NT2/D1 (cell line): ENCODE measurements at places on chromosomes 3 and 15.

- no peak for DNase-seq
Observed at GRCh38 chr3:110420158-110420641, 651.4 kb upstream of the NECTIN3 start.

GRCh38 chr3:101172516-101172915, 147.9 kb downstream of the IMPG2 start:
- DNase-seq = no peak

DNA sequence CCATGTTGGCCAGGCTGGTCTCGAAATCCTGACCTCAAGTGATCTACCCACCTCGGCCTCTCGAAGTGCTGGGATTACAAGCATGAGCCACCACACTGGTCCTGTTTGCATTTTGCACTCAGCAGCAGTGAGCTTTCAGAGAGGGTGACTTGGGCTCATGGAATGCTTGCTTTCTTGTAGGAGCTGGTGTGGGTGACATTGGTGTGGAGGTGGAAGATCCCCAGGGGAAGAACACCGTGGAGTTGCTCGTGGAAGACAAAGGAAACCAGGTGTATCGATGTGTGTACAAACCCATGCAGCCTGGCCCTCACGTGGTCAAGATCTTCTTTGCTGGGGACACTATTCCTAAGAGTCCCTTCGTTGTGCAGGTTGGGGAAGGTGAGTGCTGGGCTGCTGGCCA, 90.3 kb downstream of the FLNB start:
- DNase-seq = no peak

- DNase-seq = no peak
Observed at GRCh38 chr15:43876872-43877271, 50.1 kb downstream of the WDR76 start.

DNA sequence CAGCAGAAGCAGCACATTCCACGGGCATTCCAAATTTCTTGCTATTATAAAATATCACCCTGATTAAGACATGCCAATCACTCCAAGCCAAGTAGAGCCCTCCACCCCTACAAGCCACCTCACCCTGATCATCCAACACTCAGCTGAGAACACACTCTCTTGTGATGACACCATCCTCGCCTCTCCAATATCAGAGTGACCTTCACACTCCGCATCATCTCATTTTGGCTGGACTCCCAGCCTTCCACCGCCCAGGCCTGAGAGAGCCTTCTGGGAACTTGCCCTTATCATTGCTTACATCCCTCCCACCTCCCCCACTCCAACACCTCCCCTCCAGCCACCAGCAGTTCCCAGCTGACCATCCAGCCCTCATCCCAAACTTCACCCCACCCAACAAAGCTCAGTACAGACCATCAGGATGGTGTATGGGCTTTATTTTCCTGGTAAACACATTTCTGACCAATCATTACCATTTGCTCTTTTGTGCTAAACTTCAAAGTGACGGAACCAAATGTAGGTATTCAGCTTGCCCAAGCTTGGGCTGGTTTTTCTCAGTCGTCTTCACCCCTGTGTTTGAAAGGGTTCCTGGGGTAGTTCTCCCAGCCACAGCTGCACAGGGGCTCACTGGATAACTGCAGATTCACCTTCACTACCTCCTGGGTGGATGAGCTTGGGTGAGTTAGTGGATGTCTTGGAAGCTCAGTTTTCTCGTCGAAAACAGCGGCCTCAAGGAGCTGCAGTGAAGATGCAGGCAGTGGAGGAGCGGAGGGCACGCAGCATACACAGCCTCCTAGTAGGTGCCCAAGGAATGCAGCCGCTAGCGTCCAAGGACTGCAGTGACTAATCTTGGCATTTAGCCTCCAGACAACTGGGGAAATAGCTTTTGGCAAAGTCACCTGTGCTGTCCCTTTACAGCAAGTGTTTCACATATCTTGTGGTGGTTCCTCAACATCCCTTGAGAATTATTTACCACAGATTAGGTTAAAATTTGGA, 115.1 kb downstream of the LIPC start:
- no peak for DNase-seq

- DNase-seq = no peak
Observed at GRCh38 chr3:191922570-191922969, 461.6 kb downstream of the PYDC2 start.

GRCh38 chr15:42282344-42282743, 9.1 kb upstream of the TMEM87A start:
- DNase-seq = no peak

DNA sequence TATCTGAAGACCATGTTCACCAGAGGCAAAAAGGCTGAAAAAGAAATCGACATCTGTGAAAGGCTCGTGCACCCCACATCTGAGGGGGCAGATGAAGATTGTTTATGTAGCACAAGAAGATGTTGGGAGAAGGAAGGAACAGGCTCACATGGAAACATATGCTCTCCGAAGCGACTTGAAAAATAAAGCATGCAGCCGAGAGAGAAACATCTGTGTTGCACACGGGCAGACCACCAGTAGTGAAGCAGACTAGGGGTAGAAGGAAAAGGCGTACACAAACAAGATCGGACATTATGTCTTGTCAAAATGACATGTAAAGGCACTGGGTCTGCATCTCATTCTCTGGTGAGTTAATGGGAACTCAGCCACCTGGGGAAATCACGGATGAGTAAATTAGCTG, 356.5 kb downstream of the ZIC4 start:
- DNase-seq = no peak

GRCh38 chr3:67534594-67534993, 119.8 kb downstream of the SUCLG2 start:
- DNase-seq = no peak

DNA sequence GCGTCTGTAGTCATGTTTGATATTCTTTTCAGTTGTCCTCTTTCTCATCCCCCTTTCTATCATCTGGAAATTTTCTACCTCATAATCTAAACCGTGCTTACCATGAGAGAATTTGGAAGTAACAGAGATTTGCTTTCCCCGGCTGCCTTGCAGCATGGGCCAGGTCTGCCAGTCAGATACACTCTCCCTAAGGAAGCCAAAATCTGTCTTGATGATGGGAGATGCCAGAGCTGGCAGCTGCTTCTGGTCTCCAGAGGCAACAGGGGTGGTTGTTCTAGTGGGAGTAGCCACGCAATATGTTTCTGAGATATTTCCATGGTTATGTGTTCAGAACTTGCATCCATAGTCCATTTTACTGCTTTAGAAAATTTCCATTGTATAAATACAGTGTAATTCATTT, 218.9 kb upstream of the RORA start:
- no peak for DNase-seq

DNA sequence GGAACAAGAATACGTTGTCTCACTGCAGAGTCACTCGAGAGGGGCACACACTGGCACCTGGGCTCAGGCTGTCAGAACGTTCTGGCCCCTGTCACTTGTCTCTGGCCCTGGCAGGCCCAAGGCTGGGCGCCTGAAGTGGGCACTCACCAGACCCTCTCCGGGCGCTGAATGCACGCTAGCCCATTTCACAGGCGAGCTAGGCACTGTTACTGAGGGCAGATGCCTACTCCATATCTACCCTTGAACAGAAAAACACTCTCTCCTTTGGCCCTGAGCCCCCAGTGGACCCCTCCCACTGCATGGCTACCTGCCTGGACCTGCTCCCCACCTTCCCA, 42.3 kb upstream of the IQSEC1 start:
- no peak for DNase-seq

DNA sequence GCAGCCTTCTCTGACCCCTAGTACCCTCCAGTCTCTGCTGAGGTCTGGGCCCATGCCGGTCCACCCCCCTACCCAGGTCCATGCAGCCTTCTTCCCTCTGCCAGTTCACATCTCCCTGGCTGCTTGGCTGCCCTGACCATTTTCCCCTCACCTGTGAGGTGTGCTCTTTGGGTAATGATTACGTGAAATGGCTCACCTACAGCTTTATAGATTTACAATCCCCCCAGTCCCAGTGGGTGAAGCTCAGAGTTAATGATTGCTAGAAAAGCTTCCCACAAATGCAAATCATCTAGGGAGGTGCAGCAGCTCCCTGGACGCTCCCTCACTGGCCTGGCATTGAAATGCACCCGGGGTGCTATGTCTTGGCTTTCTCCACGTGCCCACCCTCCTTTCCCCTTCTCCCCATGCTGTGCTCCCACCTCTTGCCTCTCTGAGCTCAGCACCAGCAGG, 18.7 kb downstream of the PAQR5 start:
- DNase-seq = no peak

GRCh38 chr3:46124216-46125177, 83.6 kb downstream of the CCR1 start:
- DNase-seq = no peak

- no peak for DNase-seq
Observed at GRCh38 chr3:76097589-76097969, 312.2 kb upstream of the ZNF717 start.

DNA sequence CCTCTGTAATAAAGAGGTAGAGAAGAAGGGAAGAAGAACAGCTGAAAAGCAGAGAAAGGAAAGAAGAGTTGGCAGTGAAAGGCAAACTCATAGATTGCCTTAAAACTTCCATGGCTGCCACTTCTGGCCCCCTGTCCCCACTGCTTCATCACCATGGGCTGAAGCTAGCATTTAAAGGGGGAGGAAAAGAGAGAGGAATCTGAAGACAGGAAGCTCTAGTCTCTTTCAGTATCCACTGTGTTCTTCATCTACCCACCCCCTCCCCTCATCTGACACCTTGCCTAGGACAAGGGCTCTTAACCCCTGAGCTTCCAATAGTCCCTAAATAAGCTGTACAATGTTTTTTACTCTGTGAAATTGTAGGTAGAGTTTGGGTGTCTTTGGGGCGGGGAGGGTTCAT, 60.6 kb downstream of the ALCAM start:
- no peak for DNase-seq

- no peak for DNase-seq
Observed at GRCh38 chr15:32119286-32119685, 89.0 kb downstream of the CHRNA7 start.

GRCh38 chr15:55846116-55846707, 103.3 kb upstream of the PRTG start:
- DNase-seq = peak; percentile 66

GRCh38 chr15:31439328-31439727, 112.7 kb downstream of the KLF13 start:
- no peak for DNase-seq

- DNase-seq = no peak
Observed at GRCh38 chr3:177089901-177090300, 107.4 kb downstream of the TBL1XR1 start.

DNA sequence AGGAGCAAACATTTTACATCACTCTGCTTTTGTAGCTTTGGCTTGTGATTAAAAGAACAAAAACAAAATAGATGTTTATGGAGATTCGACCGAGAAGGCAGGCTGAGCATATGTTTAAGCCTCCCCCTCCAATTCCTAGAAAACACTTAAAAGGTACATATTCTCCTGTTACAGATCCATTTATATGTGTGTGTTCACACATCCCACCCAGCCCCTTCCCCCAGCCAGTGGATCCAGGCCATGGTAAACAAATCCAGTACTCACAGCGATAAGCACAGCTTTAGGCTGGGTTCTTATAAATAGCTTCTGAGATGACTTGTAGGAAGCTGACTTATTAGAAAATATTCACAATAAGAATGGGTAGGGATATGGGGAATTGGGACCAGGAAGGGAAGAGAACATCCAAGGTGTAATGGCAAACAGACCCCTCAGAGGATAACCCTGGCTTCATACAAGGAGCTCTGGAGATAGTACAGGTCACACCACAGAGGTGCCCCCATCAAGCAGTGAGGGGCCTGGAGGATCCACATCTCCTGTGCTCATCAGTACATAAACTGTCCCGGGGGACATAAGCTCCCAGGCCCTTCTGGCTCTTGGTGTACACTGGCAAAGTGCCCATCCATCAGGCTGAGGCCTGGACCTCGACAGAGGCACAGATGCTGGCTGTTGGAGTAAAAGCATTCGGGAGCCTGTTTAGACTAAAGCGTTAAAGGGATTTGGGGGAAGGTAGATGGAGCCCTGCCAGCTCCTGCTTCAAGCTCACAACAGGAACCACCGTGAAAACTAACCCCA, 70.0 kb upstream of the UBE2E1 start:
- DNase-seq = no peak

GRCh38 chr15:101225658-101226057, 26.2 kb downstream of the CHSY1 start:
- DNase-seq = no peak

DNA sequence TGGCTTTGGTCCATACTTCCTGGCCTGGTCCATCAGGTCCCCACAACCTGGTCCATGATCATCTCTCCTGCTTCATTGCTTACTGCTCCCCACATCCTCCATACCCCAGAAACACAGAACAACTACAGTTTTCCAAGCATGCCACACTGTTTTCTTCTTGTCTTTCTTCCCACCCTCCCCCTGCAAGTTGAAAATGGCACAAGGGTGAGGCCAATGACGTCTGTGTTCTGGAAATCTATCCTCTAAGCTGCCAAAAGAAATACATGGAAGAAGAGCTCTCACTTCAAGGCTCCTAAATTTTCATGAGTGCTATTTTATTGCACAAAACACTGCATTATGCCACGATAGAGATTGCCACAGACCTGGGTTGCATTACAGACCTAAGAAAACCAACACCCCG, 404.4 kb downstream of the VPS13C start:
- no peak for DNase-seq

DNA sequence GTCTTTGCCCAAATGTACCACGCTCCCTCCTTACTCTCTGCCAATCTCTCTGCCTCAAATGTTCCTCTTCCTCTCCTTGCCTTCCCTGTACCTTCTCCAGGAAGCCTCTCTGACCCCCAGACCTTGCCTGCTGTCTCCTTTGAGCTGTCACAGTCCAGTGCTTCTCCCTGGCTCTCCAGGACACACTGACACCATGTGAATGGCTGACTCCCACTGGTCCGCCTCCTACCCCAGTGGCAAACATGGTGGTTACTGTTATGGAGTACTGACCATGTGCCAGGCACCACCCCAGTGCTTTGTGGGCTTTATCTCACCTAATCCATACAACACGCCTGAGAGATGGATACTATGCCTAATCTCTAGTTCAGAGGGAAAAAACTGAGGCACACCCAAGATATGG, 141.9 kb downstream of the TPRA1 start:
- no peak for DNase-seq

DNA sequence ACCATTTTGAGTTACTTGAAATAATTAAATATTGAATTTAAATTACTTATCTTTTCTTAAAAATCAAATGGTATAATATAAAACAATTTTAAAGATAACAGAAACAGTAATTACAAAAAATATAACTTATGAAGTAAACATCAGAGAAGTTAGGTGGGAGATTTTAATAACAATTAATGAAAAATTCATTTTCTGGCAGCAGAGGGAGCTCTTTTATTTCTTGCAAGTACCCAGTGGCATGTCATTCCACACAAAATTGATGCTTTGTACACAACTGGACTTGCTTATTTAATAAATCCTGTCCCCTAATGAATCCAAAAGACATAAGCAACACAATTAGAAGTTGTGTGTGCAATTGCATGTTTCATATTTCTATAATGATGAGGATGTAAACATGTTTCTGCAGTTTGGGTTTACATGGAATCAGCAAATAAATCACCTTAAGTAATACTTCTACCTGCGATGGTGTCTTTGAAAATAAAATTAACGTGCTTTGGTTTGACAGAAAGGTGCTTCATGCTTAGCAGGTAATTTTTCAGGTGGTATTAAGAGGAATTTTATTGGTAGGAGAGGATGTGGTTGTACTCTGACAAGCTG, 861.3 kb downstream of the ZPLD1 start:
- DNase-seq = no peak

GRCh38 chr3:153746211-153746610, 375.0 kb upstream of the ARHGEF26 start:
- DNase-seq = no peak

GRCh38 chr3:359672-360071, 163.1 kb downstream of the CHL1 start:
- DNase-seq = no peak

GRCh38 chr3:132979606-132980005, 58.6 kb upstream of the TMEM108 start:
- DNase-seq = no peak
